ENCODE measurements at places on chromosomes 12 and 14. TPM values are rescaled to one million over a fixed set of nuclear protein-coding genes. Genes with fewer than 3 reads are reported as not detected.

The MRPL42 gene
- 131 TPM for total RNA-seq

The IFNG-AS1 gene
- total RNA-seq: not detected

The KCNH3 gene
- total RNA-seq: not detected

The SERPINA9 gene
- total RNA-seq: not detected

The CLEC2B gene
- 14.3 TPM for total RNA-seq

The COL2A1 gene
- total RNA-seq: not detected

The RBP5 gene
- total RNA-seq: not detected

The ABHD4 gene
- total RNA-seq: 15.5 TPM

The TMPRSS12 gene
- not detected for total RNA-seq

The TOX4 gene
- total RNA-seq: 26.9 TPM

The SYT10 gene
- not detected for total RNA-seq

The CLEC7A gene
- not detected for total RNA-seq

The GPR137C gene
- 0.81 TPM for total RNA-seq

The VWF gene
- total RNA-seq: 0.03 TPM

The KRT7 gene
- 302 TPM for total RNA-seq

The ALDH1L2 gene
- total RNA-seq: 11.2 TPM

The IL26 gene
- 0.64 TPM for total RNA-seq

The KCNC2 gene
- not detected for total RNA-seq

The ANKS1B gene
- total RNA-seq: not detected

The RFLNA gene
- total RNA-seq: 7.7 TPM

The NXPH4 gene
- 1.2 TPM for total RNA-seq

The GPR162 gene
- not detected for total RNA-seq

The PLA2G1B gene
- not detected for total RNA-seq

The SRRM4 gene
- total RNA-seq: not detected

The DNAI7 gene
- not detected for total RNA-seq

The TAS2R7 gene
- not detected for total RNA-seq

The LTBP2 gene
- total RNA-seq: 4.5 TPM

The ASPG gene
- not detected for total RNA-seq

The GPD1 gene
- not detected for total RNA-seq

The SOAT2 gene
- not detected for total RNA-seq

The PLBD1 gene
- total RNA-seq: 0.59 TPM

The TAS2R13 gene
- total RNA-seq: not detected

The IL23A gene
- not detected for total RNA-seq

The KRT83 gene
- not detected for total RNA-seq

The SLC25A47 gene
- total RNA-seq: not detected

The OTUB2 gene
- total RNA-seq: 1.2 TPM

The HVCN1 gene
- total RNA-seq: not detected

The LRTM2 gene
- not detected for total RNA-seq

The FGD6 gene
- 0.91 TPM for total RNA-seq

The WDR89 gene
- total RNA-seq: 22.9 TPM

The DAD1 gene
- 292 TPM for total RNA-seq

The GLIPR1L1 gene
- not detected for total RNA-seq

The SIX6 gene
- total RNA-seq: not detected

The CYP46A1 gene
- not detected for total RNA-seq

Measured in MG63 (cell line).